ENCODE measurements at places on chromosomes 7 and 10.

- no peak for DNase-seq
Observed at GRCh38 chr7:80047032-80047431, 87.6 kb upstream of the GNAI1 start.

GRCh38 chr10:500876-501275 is 188.6 kb downstream of the DIP2C start:
- no peak for DNase-seq

DNA sequence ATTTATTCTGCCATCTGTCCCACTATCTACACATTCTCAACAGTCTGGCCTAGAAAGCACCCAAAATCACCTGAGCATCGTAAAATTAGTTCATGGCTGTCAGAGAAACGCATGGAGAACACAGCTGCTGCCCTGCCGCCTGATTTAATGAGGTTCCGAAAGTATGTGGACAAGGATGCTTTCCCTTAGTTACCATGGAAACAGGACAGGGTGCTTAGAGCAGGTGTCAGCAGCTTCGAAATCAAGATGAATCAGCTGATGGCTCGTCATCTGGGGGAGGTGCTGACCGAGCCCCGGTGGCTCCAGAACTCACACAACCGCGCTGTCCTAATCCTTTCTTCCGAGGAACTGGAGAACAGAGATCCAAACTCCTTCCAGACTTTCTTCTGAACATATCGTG is 151.5 kb downstream of the TEX36 start:
- peak; percentile 41 for DNase-seq

- no peak for DNase-seq
Observed at GRCh38 chr7:119905495-119905894, 367.5 kb upstream of the KCND2 start.

DNA sequence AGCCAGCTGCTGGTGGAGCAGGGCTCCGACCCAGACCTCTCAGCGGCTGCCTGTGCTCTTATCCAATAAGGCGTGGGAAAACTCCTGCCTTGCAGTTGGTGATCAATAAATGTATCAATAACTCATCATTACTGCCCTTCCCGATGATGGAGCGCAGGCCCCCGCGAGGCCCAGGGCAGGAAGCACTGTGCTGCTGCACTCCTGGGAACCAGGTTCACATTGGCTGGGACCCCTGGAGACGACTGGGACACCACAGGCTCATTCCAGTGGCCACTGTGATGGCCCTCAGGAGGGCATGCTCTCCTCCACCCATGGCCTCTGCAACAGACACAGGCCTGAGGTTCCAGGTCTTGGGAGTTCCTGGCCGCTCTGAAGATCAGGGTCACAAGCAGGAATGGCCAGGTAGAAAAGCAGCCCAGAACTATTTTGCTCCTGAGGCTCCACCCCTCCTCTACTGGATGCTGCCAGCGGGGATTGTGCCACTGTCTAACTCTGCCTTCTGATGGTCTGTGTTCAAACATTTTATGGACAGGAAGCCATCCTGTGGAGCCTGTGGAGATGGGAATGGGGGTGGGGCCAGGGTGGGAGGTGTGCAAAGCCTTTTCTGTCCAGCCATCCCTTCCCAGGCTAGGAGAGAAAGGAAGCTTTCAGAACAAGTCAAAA is 287.4 kb upstream of the ZMIZ1 start:
- DNase-seq = no peak

GRCh38 chr10:88523739-88524400 is 59.2 kb downstream of the RNLS start:
- DNase-seq = no peak

- no peak for DNase-seq
Observed at GRCh38 chr7:114574384-114574783, 159.8 kb downstream of the FOXP2 start.

DNA sequence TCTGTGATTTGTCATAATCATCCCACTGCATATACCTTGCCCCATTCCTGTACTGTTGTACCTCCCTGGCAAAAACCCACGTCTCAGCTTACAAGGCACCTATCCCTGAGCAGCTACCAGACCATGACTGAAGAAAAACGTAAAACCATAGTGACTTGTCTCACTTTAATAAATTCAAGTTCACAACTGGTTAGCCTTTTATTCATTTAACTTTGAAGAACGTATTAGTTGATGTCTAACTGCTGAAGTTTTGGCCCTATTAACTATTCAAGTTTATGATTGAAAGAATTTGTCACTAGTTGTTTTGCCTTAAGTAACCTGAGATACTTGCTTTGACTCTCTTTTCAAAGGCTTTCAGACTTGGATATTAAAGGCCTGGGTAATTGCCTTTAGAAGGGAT is 59.7 kb downstream of the GALNT11 start:
- DNase-seq = no peak

- DNase-seq = no peak
Observed at GRCh38 chr7:40793132-40793531, 658.3 kb downstream of the SUGCT start.

DNA sequence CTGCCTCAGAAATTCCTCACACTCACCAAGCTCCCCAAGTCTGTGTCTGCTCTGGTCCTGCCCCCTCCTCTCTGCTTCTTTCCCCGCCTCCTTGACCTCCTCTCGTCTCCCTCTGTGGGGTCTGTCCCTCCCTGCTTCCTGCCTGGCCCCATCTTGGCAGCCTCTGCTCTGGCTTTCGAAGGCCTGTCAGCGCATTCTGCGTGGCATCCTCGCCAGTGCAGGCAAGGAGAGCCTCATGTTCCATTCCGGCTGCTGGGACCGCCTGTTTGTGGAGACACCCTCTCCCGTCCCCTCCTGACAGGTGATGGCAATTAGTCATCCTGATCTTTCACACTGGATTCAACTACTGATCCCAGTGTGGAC is 51.7 kb upstream of the COL13A1 start:
- no peak for DNase-seq

DNA sequence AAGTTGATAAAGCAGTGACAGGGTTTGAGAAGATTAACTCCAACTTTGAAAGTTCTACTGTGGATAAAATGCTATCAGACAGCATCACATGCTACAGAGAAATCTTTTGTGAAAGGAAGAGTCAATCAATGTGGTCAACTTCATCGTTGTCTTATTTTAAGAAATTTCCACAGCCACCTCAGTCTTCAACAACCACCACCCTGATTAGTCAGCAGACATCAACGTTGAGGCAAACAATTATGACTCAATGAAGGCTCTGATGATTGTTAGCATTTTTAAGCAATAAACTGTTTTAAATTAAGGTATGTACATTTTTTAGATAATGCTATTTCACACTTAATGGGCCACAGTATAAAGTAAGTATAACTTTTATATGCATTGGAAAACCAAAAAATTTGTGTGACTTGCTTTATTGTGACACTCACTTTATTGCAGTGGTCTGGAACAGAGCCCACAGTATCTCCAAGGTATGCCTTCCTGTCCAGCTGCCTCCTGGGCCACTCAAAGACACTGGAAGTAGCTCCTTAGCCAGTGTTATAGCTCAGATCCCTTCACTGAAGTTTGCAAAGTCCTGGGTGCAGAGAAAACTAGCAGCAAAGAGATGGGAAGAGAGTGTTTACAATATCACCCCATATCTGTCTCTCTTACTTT is 293.1 kb downstream of the ARHGAP12 start:
- no peak for DNase-seq

DNA sequence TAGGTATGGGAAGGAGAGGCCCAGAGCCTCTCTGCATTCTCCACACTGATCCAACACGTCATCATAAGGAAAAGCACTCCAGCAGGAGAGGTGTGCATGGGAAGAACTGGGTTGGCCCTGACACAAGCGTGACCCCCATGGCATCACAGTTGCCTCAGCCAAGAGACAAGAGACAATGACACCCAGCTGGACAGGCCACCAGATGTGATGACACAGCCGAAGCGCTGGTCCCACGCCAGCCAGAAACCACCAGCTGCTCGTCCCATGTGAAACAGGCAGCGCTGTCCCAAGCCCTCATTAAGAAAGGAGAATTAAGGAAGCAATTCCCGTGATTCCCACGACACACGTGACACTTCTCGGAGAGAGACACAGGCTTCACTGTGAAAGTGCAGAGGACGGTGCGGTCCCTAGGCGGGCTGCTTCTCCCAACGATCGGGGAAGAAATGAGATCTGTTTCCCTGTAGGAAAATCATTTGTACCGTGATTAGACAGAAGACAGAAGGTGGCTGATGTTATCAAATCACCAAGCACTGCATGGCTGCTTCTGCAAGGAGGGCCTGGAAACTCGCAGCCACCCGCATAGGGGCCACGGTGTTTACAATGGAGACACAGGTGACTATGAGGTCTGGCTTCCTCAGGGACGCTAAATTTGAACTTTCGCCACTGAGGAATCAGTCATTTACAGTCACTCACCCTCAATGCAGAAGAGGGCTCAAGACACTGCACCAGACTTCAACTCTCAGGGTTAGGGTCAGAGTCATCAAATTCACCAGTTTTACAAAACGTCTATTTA is 74.5 kb downstream of the DIP2C start:
- DNase-seq = no peak

DNA sequence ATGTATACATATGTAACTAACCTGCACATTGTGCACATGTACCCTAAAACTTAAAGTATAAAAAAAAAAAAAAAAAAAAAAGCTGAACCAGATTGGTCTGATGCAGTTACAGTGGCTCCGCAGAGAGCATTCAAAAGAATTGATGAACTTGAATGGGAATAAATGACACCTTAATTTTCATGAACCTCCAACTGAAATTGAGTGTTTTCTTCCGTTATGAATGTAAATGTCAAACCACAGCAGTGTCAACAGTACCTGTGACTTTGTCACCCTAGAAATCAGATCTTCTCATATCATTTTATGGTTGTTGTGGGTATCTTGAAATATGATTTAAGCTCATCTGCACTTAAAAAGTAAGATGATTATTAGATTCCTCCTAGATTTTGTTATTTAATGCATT is 32.7 kb upstream of the SRGN start:
- no peak for DNase-seq

- DNase-seq = no peak
Observed at GRCh38 chr7:43628431-43628830, 45.5 kb downstream of the STK17A start.

DNA sequence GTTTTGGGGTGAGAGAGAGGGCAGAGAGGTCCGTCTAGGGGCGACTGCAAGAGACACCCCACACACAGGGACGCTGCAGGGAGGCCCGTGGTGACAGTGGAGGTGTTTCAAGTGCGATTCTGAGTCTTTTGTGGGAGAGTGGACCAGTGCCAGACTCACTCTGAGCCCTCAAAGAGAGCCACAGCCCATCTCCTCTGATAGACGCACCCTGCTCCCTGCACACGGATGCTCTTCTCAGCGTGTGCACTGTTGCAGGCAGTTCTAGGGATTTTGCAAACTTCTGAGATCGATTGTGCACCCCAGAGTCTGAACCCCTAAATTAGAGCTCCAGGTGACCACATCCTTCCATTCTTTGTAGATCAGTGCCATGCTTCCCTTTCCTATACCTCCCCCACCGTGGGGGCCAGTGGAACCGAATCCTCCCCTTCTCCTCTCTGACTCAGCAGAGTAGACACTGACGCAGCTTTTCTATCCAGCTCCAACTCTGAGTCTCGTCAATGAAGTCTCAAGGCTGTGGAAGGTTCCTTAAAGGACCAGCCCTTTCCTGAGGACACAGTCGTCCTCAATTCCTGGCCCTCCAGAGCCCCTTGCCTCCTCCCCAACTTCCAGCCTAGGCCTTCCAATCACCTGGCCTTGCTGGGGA is 83.8 kb downstream of the TMEM130 start:
- DNase-seq = no peak

GRCh38 chr7:51325908-51326307 is 9.3 kb upstream of the COBL start:
- no peak for DNase-seq

DNA sequence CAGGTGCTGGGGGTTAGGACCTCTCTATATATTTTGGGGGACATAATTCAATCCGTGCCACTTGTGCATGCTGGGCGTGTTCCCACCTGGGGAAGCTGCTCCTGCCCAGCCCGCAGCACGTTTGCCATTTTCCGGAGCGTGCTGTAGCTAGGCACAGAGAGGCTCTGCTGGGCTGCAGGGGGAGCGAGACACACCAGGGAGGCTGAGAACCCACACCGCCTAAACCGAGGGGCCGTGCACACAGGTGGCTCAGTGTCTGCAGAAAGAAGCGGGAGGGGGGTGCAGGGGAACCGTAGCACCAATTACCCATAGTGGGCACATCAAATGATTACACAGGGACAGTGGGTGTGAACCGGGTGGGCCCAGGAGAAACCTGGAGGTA is 27.0 kb downstream of the PRKAG2 start:
- DNase-seq = no peak

- no peak for DNase-seq
Observed at GRCh38 chr7:154373956-154374355, 321.8 kb downstream of the DPP6 start.

- DNase-seq = no peak
Observed at GRCh38 chr10:52261362-52261761, 52.7 kb upstream of the DKK1 start.

GRCh38 chr10:113648478-113648877 is 15.4 kb downstream of the NRAP start:
- no peak for DNase-seq

- no peak for DNase-seq
Observed at GRCh38 chr7:83852136-83852535, 203.2 kb upstream of the SEMA3E start.

GRCh38 chr10:29600821-29601220 is 34.0 kb downstream of the SVIL start:
- no peak for DNase-seq

GRCh38 chr10:118459642-118460193 is 117.6 kb upstream of the FAM204A start:
- peak; percentile 56 for DNase-seq

GRCh38 chr10:15789793-15790525 is 70.2 kb upstream of the ITGA8 start:
- DNase-seq = no peak

GRCh38 chr10:71492872-71493271 is 96.2 kb downstream of the CDH23 start:
- DNase-seq = no peak

GRCh38 chr7:132455378-132455777 is 120.9 kb downstream of the PLXNA4 start:
- DNase-seq = no peak

GRCh38 chr7:104838537-104839299 is 175.3 kb upstream of the KMT2E start:
- no peak for DNase-seq

DNA sequence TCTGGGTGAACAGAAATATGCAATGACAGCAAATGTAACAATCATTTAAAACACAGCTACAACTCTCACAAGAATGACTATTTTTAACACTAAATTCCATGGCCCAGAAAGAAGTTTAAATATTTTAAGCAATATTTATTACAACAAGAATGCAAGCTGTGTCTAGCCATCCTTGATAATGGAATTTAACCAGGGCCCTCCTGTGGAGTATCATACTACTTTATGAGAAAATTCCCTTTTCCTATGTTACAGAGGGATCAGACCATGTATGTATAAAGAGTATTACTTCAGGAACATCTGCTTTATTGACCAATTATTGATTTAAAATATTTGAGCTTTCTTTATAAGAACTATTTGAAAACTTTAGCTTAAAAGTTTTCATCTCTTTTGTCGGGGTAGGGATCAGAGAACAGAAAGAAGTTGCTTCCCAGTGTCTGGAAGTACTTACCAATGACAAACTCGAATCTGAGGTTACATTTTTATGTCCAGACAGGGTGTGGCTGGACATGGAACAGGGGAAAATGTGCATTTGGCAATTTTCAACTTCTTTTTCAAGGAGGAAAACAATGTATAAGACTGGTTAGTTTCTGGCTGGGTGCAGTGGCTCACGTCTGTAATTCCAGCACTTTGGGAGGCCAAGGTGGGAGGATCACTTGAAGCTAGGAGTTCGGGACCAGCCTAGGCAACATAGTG is 48.3 kb upstream of the NRBF2 start:
- no peak for DNase-seq
